ENCODE measurements at places on chromosomes 5 and 9.

DNA sequence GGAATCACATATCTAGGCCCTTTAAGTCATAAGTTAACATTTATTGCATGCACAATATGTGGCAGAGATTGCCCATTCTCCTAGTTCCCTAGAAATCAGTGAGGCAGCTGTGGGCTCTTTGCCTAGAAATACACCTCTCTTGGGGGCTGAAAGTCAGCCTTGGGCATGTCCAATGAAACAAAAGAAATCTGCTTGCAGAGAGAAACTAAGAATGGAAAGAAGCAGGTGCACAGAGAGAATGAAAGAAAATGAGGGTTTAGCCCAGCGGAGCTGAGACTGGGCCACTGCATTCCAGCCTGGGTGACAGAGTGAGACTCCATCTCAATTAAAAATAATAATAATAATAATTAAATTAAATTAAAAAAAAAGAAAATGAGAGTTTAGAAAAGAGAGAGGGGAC, 57.3 kb upstream of the DAB2 start:
- no peak for DNase-seq

DNA sequence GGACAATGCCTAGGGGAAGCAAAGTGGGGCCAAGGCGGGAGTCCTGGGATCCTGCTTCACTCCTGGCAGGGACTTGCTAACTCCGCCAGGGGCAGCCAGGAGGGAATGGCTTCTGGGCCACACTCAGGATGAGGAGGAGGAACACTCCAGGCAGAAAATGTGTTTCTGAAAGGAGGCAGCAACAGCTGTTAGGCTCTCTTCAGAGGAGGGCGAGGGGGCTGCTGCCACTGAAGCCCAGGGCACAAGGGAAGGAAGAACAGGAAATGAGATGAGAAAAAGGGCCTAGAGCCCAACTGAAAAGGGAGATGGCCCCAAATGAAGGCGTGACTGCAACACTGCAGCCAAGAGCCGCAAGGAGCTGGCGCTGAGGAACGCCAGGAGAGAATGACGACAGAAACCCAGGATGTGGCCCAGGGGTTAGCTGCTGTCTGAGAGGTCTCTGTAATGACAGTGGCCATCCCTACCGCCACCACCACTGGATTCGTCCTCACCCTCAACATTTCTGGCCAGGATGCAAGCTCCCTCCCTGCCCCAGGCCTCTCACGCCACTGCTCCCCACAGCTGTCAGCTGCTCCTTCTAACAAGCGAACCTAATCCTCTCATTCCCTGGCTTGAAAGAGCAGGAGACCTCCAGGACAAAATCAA, 15.8 kb downstream of the PSMB7 start:
- no peak for DNase-seq

DNA sequence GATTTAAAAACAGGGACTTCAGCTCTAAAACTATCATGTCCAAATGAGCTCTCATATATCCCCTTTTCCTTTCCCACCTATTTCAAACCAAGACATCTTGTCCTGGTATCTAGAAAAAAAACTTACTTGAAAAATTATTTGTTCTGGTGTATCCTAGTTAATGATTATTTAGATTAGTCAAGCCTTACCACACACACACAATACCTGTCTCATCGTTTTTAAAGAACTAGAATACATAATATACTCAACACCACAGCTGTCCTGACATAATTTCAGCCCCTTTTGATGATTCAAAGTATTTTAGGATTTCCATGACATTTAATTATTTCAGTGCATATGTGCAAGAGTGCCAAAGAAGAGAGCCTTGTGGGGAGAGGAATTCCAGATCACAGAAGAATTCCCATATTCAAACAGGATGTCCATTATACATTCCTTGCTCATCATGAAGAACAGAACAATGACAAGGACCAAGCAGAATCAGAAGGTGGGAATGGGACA, 233.7 kb downstream of the SMARCA2 start:
- no peak for DNase-seq

- DNase-seq = no peak
These were observed 291.1 kb upstream of the PDE4D start for GRCh38 chr5:60184606-60185005.

GRCh38 chr9:133876144-133876543, 116.0 kb downstream of the VAV2 start:
- no peak for DNase-seq

DNA sequence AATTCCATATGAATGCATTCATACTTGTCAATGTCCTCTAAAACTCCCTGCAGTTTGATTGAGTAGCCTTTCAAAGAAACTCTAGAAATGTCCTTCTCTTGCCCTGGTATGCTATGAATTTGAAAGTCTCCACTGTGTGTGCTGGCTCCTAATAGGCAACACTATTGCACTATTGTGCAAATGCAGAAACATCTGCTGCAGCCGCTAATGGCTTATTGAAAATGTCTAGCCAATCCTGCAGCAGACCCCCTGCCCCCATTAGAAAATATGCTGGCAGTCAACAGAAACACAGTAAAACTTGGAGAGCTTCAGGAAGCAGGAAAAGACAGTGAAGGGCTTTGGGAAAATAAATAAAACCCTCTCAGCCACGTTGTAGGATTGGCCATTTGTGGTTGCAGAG, 87.3 kb upstream of the GRAMD2B start:
- no peak for DNase-seq

- DNase-seq = no peak
These were observed 105.2 kb upstream of the IER5L start for GRCh38 chr9:129283291-129283691.
